ENCODE measurements at places on chromosomes 5 and 9. TPM values are rescaled to one million over a fixed set of nuclear protein-coding genes. Genes with fewer than 3 reads are reported as not detected.

TAF11L5 gene
- total RNA-seq: not detected

GFPT2 gene
- 4.3 TPM for total RNA-seq

SLC6A19 gene
- total RNA-seq: not detected

MEGF10 gene
- 0.54 TPM for total RNA-seq

SLC6A3 gene
- not detected for total RNA-seq

PPP3R2 gene
- not detected for total RNA-seq

GAPT gene
- not detected for total RNA-seq

All from placental epithelial cell (primary cell).